ENCODE measurements at places on chromosomes 16 and 17. TPM values are rescaled to one million over a fixed set of nuclear protein-coding genes. Genes with fewer than 3 reads are reported as not detected.

The G6PC1 gene
- 2.6 TPM for total RNA-seq

The CETP gene
- total RNA-seq: 0.66 TPM

The CCDC92B gene
- not detected for total RNA-seq

The CYB561 gene
- total RNA-seq: 137 TPM

The DNAI2 gene
- not detected for total RNA-seq

The CSH2 gene
- total RNA-seq: not detected

The NOL3 gene
- 78.8 TPM for total RNA-seq

The LPO gene
- not detected for total RNA-seq

The LRRC46 gene
- total RNA-seq: not detected

The TMEM114 gene
- not detected for total RNA-seq

The LHX1 gene
- not detected for total RNA-seq

The C16orf96 gene
- 0.52 TPM for total RNA-seq

The ZNF385C gene
- total RNA-seq: 1.3 TPM

The CRHR1 gene
- not detected for total RNA-seq

The TBC1D3B gene
- total RNA-seq: not detected

The CDH5 gene
- total RNA-seq: 15.8 TPM

The GSG1L2 gene
- not detected for total RNA-seq

The APOH gene
- 22.1 TPM for total RNA-seq

The KRTAP3-3 gene
- not detected for total RNA-seq

The RNF213 gene
- 60.7 TPM for total RNA-seq

The C1QTNF8 gene
- total RNA-seq: not detected

The SOX15 gene
- total RNA-seq: not detected

The SLC16A11 gene
- total RNA-seq: 4.2 TPM

The CYGB gene
- 9.6 TPM for total RNA-seq

The HOXB13 gene
- total RNA-seq: not detected

The TP53TG3 gene
- total RNA-seq: not detected

The C16orf78 gene
- total RNA-seq: not detected

The CD19 gene
- total RNA-seq: not detected
